Activated T-cell treated with anti-CD3 and anti-CD28 coated beads for 48 hours (primary cell): ENCODE measurements at places on chromosomes 5 and 9.

DNA sequence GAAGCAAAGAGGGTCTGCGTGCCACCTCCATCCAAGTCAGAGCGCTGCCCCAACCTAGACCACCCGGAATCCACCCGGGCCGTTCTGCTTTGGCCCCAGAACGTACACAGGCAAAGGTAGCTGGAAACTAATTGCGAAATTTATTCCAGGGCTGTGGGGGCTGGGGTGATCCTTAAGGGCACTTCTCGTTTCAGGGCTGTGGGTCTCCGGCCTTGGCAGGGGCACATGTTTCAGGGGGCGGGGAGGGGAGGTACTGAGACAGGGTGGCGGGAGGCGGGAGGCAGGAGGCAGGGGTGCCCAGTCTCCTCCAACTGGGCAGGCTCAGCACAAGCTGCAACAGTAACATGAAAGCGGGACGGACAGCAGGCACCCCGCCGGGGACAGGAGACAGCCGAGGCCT is 26.1 kb downstream of the NR5A1 start:
- no peak for DNase-seq

- DNase-seq, result peak; percentile 53
These were observed 74.2 kb downstream of the SHB start for GRCh38 chr9:37994639-37995347.

DNA sequence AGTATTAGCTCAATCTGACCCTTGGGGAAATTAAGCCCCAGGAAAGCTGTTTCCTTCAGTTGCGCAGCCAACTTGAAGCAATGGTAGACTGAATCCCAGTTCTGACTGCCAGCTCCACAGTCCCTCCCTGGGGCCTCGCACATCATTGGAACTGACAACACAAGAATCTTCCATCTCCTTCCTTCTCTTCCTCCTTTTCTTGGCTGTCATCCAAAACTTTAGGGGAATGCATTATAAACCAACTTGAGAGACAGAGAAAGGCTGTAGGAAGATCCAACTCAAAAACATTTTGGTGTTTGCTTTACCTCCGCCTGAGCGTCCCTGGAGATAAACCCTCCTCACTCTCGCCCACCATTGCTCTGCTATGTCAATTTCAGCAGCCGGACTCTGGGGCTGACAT is 16.6 kb downstream of the KCNIP1 start:
- DNase-seq, result no peak

- DNase-seq, result no peak
These were observed 23.6 kb upstream of the CDK5RAP2 start for GRCh38 chr9:120603591-120603990.

GRCh38 chr5:54093081-54093492 is 217.3 kb downstream of the ARL15 start:
- DNase-seq, result no peak

- no peak for DNase-seq
These were observed 20.6 kb upstream of the TNFSF15 start for GRCh38 chr9:114826431-114826830.

DNA sequence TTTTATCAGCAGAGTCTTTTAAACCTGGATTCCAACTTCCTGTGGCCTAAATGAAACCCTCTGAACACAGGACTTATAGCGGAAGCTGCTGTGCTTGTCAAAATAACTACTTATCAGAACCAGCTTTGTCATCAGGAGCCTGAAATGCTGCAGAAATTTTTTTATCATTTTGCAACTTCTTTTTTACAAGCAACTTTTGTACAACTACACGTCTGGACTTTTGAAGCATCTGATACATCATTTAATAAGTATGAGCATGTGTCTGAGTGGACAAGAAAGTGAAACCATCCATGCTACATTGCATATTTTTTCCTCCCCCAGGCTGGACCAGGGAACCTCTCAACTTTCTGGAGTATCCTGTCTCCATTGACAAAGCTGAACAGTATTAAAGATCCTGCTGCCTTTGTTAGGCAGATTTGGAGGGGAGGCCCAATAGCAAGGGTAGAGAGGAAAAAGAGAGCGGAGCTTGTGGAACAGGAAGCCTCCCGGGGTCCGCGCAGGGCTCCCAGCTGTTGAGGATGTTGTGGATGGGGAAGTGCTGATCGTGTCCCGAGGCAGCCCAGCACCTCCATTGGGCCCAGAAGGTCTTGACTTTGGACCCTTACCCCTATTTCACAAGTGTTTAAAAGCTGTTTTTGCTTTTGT is 196.6 kb downstream of the MSX2 start:
- no peak for DNase-seq

GRCh38 chr5:179256328-179257175 is 88.7 kb downstream of the ADAMTS2 start:
- no peak for DNase-seq

DNA sequence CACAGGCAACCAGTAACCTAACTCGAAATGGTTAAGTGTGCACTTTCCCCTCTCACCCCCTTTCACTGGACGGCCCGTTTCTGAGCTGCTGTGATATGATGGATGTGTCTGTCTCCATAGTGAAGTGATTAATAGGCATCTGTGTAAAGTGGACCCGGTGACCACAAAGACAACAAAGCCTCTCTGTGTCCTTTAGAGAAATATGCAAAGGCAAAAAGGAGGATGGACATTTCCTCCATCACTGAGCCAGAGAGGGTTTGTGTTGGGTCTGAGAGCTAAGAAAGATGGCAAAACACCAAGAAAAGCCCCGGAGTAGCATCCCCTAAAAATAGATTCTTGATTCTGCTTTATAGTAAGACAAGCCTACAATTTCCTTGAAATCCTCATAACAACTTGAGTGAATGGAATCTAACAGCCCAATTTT is 120.6 kb downstream of the SEMA6A start:
- DNase-seq, result no peak

DNA sequence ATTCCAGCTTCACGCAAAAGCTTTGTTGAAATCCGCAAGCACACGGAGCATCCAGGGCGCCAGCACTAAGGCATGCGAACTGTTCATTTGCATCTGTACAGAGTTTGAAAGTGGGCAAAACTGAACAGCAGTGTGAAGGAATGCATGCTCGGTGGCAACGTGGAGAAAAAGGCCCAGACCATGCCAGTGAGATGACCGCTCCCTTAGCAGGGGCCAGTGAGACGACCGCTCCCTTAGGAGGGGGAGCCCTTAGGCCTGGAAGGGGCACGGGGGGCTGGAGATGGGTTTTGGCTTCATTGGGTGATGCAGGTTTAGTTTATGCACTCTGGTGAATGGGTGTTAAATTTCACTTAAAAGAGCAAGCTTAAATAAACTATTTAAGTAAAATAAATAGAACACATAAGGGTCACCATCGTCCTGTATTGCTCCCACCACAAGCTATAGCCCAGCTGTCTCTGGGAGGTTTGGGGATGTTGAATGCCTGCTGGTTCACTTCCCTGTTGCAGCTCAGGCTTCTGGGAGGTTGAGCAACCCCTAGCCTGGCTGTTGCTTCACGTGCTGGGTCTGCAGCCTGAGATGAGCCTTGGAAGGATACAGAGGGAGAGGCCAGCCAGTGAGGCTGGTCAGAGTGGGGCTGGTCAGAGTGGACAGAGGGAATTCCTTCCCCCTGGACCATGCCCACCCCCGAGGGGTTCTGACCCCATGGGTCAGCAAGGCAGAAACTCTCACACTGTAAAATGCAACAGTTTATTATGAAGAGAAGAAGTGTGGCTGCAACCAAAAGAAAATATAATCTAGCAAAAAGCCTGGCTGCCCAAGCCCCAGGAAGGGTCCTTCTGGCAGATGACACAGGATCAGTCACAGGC is 4.6 kb upstream of the FCN1 start:
- no peak for DNase-seq

DNA sequence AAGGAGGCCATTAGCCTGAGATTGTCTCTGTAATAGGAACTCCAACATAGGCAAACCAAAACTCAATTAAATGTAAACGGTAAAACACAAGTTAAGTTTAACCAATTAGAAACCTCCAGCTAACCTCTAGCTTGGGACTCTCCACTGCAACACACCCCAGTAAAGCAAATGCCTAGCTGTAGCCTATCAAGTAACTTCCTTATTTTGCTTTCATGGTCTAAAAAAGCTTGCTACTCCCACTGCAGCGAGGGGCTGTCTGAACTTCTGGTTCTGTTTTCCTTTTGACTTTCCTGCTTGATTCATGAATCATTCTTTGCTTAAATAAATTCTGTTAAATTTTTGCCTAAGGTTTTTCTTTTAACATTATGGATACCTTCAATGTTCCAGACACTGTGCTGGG is 24.4 kb upstream of the C5orf46 start:
- no peak for DNase-seq

GRCh38 chr5:40429258-40430100 is 250.2 kb upstream of the PTGER4 start:
- no peak for DNase-seq

- no peak for DNase-seq
These were observed 92.5 kb downstream of the SIL1 start for GRCh38 chr5:139105621-139106071.

DNA sequence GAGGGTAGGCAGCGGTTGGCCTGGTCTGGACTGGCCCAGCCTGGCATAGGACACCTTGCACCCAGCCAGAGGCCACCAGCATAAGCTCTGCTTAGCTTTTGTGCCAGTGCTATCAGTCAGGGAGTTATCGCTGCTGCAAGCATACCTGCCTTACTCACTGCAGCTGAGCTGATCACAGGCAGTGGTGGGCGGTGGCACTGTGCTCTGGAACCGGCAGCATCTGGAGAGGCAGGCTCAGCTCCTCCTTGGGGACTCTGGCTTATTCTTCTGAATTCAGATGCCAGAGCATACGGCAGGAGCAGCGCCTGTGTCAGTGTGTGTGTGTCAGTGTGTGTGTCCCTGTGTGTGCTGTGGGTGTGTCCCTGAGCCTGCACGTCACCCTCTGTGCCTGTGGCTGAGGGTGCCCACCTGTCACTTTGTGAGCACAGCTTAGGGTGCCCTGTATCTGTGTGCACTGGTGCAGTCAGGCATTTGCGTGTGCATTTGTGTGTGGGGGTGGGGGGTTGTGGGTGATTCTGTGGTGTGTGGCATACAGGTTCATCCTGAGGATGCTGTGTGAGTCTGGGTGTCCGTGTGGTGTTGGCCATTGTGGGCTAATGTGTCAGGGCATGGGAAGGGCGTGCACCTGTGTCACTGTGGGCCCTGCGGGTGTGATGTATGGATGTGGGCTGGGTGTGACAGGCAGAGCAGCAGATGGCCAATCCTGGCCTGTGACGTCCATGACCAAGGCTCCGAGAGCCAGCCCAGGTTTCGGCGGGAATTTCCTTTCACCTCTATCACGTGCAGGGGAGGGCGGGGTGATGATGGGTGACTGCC is 23.5 kb downstream of the LMX1B start:
- DNase-seq, result no peak

DNA sequence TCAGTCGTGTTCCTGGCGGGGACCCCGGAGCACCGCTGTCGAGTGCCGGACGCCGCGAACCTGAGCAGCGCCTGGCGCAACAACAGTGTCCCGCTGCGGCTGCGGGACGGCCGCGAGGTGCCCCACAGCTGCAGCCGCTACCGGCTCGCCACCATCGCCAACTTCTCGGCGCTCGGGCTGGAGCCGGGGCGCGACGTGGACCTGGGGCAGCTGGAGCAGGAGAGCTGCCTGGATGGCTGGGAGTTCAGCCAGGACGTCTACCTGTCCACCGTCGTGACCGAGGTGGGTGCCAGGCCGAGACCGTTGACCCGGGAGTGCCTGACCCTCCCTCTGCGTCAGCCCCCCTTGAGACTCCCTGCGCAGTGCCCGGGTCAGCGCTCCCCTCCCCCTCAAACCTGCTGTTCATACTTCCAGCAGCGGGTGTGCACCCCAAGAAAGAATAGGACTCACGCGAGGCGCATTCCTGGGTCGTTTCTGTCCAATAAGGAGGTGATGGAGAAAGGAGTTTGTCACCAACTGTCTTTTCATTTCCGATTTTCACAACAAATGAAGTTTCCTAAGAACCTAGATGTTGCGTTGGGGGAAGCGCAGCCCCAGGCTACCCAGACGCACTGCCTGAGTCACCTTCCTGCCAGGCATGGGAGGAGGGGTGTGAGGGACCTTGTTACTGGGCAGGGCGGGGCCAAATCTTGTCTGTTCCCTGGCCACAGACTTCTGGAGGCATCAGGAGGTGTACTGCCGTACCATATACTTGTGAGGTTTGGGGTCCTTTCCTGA is 722 bp downstream of the SLC22A4 start:
- peak; percentile 73 for DNase-seq

DNA sequence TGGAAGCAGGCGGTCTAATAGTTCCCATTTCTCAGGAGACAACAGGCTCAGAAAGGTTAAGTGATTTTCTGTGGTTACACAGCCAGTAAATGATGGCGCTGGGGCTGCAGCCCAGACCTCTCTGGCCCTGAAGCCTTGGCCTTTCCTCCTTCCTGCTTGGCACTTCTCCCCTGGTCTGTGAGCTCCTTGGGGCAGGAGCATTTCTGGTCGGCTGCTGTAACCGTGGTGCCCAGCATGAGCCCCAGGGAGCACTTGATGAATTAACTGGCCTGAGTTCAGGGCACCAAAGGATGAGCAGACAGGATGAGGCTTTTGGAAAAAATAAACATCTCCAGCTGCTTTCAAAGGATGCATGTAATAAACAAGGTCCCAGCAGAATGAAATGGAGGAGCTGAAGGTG is 30.2 kb downstream of the CDHR2 start:
- DNase-seq, result no peak

DNA sequence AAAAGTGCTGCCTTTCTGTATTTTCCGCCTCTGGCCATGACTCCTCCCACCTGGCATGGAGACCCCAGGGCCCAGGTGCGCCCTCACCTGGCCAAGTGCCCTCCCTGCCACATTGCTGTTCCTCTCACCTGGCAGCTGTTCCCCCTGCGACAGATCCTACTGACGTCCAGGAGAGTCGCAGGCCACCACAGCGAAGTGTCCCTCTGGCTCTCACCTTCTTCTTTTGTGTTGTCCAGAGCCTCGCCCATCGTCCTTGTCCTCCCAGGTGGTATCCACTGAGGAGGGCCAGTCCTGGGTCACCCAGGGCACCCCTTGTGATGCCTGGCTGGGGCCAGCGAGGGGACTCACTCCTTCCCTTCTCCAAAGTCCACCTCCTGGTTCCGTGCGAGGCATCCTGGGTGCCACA is 2.6 kb downstream of the NKD2 start:
- peak; percentile 50 for DNase-seq

DNA sequence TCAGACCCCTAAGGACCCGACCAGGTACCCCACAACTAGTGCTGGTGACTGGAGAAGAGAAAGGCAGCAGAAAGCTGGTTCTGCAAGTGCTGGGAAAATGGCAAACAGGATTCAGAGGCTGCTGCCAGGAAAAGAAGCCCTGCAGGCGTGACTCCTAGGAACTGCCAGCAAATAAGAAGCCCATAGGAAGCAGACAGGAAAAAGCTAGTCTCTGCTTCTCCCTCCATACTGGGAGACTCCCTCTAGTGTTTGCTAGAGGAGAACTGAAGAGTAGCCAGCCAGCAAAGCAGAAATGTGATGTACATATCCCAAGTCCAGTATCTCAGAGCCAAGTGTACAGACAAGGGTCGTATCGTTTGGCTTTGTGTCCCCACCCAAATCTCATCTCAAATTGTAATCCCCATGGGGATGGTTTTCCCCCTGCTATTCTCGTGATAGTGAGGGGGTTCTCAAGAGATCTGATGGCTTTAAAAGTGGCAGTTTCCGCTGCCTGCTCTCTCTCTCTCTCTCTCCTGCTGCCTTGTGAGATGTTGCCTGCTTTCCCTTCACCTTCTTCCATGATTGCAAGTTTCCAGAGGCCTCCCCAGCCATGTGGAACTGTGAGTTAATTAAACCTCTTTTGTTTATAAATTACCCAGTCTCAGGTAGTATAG is 38.1 kb upstream of the TUSC1 start:
- DNase-seq, result no peak

GRCh38 chr5:80125962-80126480 is 90.9 kb downstream of the THBS4 start:
- no peak for DNase-seq

GRCh38 chr9:72356041-72356582 is 8.9 kb downstream of the ZFAND5 start:
- DNase-seq, result no peak
